Urothelium cell line (cell line): ENCODE measurements at places on chromosomes 1 and 21.

GRCh38 chr1:47561523-47562007 is 123.7 kb downstream of the FOXD2 start:
- DNase-seq = no peak

DNA sequence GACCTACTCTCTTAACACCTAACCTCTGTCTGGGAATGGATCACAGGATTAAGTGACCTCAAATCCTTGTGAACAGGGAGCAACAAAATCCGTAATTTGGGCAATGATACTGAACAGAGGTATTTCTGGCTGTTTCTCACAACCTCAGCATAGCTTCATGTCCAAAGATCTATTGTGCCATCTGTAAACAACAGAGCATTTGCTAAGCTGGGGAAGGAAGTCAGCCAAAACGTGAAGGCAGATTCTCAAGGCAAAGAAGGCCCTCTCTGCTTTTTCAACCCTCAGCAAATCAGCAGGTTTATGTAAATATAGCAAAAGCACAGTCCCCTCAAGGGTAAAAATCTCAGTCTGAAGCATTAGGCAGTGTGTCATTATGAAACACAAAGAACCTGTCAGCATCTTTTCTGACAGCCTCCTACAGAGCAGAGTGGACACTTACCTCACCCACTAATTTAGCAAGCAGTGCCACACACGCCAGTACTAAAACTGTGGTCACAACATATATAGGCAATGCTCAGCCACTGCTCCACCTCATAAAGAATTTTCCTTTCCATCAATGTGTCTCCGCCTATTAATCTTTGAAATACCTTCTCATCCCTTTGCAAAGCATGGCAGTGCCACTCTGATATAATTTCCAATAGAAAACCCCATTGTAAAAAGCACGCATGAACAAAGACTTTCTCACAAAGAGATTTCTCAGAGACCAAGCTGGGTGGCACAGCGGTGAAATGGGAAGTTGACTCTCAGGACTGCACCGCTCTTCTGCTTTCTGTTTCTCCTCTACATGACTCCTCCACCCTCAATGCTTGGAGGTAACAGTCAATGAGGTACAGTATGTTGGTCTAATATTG is 188.0 kb downstream of the RERE start:
- no peak for DNase-seq

DNA sequence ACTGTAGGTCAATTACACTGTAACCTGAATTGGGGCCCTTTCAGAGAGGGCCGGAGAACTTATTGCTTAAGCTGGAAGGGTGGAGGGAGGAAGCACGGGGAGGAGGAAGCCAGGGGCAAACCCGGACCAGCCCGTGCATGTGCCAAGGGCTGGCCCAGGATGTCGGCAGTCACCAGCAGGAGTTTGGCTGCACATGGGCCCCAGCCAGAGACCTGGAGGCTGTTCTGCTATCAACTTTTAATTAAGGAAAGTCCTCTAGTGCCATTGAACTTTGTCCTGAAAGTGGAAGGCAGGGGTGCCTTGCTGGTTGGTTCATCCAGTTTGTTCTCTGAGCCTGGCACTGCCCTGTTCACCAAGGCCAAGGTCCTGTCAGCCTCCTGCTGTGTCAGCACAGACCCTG is 200.8 kb upstream of the VAMP3 start:
- DNase-seq = no peak

- no peak for DNase-seq
Measured at GRCh38 chr1:159010391-159010790, 684 bp downstream of the IFI16 start.

DNA sequence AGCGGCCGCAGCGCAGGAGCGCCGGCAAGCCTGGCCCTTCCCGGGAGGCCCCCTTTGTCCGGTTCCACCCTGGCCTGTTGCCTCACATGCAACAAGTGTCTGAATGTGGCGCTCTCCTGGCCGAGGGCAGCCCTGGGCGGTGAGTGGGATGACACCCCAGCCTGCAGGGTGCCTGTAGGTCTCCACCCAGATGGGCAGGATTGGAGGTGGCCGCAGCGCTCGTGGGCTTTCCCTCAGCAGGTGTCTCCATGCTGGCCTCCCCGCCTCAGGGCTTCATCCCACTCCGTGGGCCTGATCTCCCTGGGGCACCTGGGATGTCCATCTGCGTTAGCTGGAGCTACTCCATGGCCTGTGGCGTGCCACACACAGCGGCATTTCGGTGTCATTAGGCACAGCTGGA is 1.5 kb downstream of the MIB2 start:
- DNase-seq = no peak

GRCh38 chr1:46034601-46035516 is 97.6 kb downstream of the PIK3R3 start:
- DNase-seq = no peak

DNA sequence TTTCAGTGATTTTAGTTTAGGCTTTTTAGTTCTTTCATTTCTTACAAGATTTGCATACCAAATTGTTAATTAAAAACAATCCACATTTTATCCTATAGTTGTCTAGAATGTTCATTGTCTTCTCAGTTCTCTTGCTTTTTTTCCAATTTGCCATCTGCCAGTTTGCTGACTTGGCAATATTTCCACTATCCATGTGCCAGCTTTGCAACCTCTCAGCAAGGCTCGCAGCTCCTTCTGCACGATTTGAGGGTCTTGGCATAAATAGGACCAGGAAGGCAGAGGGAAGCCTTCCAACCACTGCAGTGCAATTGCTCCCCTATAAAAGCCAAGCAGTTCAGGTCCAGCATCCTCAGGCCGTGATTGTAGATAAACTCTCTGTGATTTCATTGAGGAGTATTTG is 306.8 kb upstream of the FMN2 start:
- DNase-seq = no peak

DNA sequence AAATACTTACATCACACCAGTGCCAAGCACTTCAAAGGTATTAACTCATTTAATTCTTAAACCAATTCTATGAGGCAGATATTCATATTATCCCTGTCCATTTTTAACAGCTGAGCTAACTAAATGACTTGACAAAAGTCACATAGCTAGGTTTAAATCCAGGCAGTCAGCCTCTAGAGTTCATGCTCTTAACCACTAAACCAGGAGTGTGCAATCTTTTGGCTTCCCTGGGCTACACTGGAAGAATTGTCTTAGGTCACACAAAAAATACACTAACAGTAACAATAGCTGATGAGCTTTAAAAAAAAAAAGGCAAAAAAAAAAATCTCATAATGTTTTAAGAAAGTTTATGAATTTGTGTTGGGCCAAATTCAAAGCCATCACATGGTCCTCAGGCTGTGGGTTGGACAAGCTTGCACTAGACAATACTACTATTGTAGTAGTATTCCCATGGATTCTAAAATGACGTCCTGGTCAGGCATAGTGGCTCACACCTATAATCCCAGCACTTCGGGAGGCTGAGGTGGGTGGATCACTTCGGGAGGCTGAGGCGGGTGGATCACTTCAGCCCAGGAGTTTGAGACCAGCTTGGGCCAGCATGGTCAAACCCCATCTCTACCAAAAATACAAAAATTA is 10.0 kb downstream of the UBR4 start:
- DNase-seq = no peak

DNA sequence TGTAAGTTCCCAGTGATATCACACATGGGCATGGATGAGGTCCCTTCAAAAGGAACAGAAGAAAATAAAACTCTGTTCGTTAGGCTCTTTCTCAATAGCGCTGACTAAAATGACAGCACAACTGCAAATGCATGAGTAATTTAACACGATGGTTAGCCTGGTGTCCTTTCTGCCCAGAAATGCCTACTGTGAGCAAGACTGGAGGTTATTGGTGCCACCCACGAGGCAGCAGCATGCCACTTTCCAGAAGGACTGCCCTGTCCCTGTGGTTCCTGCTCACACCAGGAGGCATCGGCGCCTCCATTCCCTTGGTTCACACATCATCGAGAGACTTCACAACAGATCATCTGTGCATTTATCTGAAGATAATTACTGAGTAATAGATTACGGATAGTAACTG is 26.2 kb downstream of the VPS26C start:
- no peak for DNase-seq

DNA sequence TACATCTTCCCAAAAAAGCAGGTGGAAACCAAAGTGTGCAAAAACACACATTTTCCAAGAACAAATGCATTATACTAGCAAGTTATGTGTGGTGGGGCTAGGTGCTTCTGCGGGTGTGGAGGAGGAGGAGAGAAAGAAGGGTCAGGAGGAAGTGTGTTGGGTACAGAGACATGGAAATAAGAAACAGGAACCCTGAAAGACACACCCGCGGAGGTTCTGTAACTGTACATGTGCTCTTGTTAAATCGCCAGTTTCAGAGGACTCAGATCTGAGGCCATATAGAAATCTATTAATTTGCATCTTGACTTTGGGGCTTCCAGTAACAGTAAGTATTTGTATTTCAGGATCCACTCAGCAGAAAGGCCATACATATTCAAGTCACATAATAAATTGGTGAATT is 30.9 kb downstream of the ERG start:
- no peak for DNase-seq

DNA sequence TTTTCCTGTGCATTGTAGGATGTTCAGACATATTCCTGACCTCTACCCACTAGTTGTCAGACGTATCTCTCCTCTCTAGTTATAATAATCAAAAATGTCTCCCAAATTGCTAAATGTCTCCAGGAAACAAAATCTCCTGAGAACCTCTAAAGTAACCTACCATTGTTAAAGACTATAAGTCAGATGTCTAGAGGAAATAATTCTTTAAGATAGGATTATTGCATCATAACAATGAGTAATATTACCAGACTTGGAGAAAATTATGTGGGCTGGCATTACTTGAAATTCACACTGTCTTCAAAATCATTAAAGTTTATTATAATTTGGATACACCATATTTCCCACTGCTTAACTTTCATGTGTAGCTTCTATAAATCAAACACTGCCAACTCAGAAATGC is 643.0 kb upstream of the ADGRL2 start:
- DNase-seq = no peak

GRCh38 chr1:175793617-175794016 is 50.2 kb upstream of the TNR start:
- no peak for DNase-seq

DNA sequence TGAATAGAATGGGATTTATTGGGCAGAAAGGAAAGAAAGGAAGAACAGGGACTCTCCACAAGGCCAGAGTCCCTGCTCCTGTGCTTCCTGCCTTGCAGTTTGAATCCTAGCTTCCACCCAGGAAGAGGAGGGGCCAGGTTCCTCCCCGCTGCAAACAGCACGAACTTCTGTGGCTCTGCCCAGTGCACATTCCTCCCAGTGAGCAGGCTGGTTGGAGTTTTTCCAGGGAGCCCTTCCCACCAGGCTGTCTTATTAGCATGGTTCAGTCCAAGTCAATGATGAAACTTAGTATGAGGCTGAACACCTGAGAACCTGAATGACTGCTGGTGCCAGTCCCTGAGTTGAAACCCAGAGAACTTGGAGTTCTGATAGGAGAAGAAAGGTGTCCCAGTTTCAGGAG is 247.2 kb downstream of the DUSP10 start:
- no peak for DNase-seq

GRCh38 chr21:41725421-41726031 is 41.3 kb downstream of the RIPK4 start:
- DNase-seq = no peak

DNA sequence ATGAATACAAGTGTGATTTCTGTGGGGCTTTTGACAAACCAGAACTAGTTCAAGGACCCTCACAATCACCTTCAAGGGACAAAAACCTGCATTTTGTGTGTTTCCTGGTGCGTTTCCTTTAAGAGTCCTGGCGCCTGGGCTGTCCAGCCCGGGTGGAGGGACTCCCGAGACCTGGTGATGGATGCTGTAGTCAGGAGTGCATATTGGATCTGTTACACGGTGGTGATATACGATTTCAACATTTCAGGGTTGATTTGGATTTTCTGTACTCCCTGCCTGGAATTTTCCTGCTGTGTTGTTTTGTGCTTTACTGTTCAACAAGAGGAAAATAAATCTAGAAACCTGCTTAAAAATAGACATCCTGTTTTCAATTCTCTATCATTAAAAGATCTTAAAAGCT is 162.0 kb downstream of the KIF26B start:
- DNase-seq = no peak

GRCh38 chr1:150561974-150562445 is 12.8 kb downstream of the ADAMTSL4 start:
- peak; percentile 89 for DNase-seq

GRCh38 chr1:157245823-157246222 is 107.6 kb upstream of the ETV3 start:
- DNase-seq = no peak

- DNase-seq = no peak
Measured at GRCh38 chr1:7526867-7527732, 244.0 kb upstream of the VAMP3 start.

GRCh38 chr1:210582205-210582970 is 253.7 kb downstream of the HHAT start:
- DNase-seq = no peak

DNA sequence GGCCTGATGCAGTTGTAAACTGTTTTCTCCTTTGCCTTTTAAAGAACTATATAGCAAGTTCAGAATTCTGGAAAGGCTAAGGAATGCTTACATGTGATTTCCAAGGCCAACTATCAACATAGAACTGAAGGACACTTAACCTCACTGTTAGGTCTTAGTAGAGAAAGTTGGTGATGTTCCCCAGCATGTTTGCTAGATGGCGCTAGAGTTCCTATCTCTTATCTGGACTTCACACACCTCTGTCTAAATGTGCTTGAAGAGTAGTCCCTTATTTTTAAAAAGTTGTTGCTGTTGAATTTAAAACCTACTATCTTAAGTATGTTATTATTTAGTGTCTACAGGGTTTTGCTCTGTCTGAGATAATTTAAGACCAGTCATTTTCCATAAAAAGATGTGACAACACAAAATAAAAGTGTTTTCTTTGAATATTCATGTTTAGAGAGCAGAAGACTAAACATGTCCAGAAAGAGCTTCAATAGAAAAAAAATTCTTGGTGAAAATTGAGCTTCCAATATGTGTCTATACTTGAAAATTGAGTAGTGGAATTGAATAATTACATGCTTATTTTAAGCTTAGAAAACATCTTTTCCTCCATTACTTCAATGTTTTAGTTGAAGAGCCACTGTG is 237.3 kb downstream of the S1PR1 start:
- DNase-seq = no peak

DNA sequence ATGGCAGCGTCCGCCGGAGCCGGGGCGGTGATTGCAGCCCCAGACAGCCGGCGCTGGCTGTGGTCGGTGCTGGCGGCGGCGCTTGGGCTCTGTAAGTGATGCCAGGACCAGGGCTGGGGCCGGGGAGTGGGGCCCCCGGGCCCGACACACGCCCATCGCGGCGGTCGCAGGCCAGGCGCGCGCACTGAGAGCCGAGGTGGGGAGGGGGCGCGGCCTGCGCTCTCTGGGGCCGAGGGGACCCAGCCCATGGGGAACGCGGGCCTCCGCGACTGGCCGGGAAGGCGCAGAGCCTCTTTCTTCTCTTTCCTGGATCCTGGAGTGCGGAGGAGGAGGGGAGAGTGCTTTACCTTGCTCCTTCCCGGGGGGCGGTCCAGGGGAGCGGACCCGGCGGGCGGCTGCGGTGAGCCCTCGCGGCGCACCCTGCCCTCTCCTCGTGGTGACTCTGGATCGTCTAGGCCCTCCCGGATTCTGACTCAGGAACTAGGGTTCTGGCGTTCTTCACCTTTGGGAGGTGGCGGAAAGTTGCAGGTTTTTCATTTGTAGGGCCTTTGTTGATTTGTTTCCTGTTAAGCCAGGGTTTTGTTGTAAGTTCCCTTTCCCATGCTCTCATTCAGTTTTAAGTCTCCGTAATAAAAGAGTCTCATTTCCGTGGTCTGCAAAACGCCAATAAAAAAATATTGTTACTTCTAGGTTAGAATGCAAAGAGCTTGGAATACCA is 529 bp downstream of the MPZL1 start:
- peak; percentile 60 for DNase-seq
